Endothelial cell of umbilical vein (primary cell): ENCODE measurements at places on chromosomes 2 and 18.
A peak's percentile ranks its signal among the peaks of the same experiment; 100 is the strongest.

DNA sequence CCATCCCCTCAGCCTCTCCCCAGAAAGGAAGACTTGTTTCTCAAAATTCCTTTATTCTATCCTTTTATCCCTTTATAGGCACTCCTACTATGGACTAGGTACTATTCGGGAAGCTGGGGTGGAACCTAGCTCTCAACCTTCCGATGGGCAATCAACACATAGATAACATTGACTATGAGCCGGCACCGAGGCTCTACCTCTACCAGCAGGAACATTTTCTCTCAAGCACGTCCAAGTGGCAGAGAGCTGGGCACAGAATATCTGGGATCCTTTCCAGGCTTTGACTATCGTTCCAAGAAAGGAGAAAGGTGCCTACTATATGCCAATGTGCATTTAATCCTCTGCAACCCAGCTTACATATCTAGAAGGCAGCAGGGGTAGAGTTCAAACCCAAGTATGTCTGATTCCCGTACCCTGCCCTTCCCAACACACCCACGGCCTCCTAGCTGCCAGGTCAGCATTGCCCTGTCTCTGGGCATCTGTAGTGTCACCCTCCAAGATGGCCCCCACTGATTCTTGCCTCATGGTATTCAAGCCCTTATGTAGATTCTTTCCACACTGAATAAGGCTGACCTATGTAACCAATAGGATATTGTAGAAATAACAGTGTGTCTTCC lies 28.3 kb downstream of the TNS1 start:
- no peak for DNase-seq

GRCh38 chr2:96773922-96774321 lies 13.2 kb downstream of the CNNM4 start:
- DNase-seq: no peak

DNA sequence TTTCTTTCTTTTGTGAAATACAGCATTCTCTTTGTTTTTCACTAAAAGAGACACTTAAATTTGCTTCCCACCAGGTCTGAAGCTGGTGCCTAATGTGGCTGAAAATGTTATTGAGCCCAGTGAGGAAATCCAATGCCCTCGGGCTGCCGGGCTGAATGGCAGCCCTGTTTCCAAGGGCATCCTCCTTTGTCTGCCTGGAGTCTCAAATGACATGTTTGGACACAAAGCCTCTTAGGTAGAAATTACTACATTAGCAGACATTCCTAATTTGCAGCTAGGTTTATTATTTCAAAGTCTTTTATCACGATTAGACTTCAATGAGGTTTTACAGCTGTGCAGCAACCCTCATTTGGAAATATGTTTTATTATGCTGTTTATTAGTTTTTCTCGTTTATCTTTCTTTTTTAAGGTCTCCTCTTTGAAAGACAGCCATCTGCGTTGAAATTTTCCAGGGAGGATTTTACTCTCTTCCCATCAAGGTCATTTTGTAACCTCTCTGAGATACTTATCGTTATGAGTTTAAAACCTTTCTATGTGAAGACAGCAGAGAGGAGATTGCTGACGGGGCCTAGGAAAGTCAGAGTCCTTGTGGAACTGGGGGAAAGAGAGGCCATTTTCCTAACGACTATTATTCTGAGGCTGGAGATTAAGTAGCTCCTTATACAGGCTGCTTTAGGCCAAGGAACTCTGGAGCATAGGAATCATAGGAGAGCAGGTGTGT lies 59.0 kb upstream of the ZNF532 start:
- no peak for DNase-seq

GRCh38 chr2:152115952-152116351 lies 17.1 kb upstream of the CACNB4 start:
- DNase-seq: no peak

GRCh38 chr2:127932199-127932876 lies 46.6 kb upstream of the AMMECR1L start:
- peak; percentile 12 for DNase-seq

GRCh38 chr2:42840760-42841159 lies 48.4 kb upstream of the HAAO start:
- no peak for DNase-seq

- no peak for DNase-seq
Measured at GRCh38 chr2:158042666-158043065, 59.0 kb upstream of the UPP2 start.

DNA sequence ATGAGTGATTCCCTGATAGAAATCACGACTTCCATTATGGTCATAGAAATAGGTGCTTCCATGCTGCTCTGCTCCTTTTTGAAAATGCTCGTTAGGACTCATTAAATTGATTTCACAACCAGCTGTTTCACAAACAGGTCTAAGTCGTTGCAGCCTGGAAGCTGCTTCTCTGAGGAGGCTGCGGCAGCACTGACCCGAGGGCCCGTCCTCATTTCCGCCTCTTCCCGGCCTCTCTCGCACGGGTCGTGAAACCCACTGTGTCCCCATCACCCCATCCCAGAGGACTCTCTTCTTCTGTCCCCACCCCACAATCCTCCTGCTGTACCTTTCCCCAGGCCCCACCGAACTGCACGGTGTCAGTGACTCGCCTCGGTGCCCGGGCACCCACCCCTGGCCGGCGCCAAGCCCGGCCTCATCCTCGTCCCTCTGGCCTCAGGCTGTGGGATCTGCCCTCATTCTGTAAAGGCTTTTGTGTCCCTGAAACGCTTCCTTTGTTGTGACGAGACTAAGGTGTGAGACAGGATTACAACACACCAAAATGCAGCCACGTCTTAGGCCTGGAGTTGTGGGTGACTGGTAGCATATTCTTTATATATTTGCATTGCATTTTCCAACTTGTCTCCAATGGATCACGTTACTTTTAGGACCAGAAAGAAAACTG lies 112.7 kb upstream of the CTDP1 start:
- DNase-seq: no peak

- no peak for DNase-seq
Measured at GRCh38 chr2:66433695-66433944, 1.3 kb upstream of the MEIS1 start.

DNA sequence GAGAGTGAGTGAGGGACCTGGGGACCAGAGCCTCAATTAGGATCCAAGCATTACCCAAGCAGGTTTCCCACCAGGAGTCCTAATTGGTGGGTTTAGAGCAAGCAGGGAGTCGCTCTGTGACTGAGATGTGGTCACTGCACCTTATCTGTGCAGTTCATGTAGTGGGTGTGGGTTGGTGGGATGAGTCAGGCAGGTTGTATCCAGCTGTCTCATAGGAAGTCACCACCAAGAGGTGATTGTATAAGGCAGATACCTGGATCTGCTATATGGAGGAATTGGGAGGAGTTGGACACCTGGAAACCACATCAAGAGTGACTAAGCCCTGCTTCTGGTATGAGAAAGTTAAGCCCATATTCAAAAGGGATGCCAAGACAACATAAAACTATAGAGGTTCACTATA lies 106.8 kb downstream of the ARHGAP28 start:
- DNase-seq: no peak

GRCh38 chr2:30147715-30148610 lies 1.2 kb downstream of the YPEL5 start:
- peak; percentile 70 for DNase-seq

GRCh38 chr2:10863837-10864236 lies 47.9 kb upstream of the KCNF1 start:
- DNase-seq: no peak

DNA sequence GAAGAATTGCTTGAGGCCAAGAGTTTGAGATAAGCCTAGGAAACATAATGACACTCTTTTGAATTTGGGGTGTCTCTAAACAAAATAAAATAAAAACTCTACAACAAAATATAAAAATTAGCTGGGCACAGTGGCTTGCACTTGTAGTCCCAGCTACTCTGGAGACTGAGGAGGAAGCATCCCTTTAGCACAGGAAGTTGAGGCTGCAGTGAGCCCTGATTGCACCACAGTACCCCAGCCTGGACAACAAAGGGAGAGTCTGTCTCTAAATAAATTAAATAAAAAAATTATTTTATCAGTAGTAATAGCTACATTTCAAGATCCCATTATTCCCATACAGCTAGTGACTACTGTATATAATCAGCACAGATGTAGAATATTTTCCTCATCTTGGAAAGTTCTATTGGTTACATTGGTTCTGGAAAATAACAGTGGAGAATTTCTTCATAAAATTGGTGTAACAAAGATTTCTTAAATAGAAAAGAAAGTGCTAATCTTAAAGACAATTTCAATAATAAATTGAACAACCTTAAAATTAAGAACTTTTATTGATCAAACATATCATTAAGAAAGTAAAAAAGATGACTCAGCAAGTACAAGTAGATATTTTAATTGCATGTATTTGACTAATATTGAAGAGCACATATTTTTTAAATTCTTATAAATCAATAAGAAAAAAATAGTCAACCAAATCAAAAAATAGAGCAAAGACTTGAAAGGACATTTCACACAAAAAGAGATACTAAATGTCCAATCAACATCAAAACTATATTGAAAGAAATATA lies 90.4 kb upstream of the KYNU start:
- no peak for DNase-seq

GRCh38 chr2:12737297-12737696 lies 20.6 kb downstream of the TRIB2 start:
- DNase-seq: no peak

DNA sequence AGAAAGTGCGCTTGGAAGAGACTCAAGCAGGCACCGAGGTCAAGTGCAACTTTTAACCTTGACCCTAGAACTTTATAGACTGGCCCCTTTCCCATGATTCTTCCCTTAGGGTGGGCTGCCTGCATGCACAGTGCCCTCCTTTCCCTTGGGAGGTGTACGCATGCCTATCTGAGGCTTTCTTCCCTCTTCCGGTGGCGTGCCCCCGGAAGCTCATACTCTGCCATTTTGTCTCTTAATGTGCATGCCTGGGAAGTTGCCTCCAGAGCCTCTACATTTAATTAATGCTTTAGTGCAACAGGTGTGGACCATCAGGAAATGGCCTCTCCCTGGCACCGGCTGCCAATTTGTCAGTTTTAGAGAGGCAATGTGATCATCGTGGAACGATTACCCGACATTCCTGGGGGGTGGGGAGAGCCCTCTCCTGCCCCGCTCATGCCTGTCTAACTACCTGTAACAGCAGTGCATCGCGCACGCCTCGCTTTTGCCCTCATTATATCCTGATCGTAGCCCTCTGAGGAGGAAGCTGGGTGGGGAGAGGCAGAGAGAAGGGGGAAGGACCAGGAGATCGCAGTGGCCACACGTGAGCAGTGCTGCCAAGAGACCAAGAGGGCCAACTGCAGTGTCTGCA lies 194.8 kb downstream of the TFCP2L1 start:
- DNase-seq: no peak

GRCh38 chr2:222769446-222769845 lies 91.4 kb upstream of the ACSL3 start:
- DNase-seq: no peak

GRCh38 chr2:28716265-28716865 lies 35.3 kb upstream of the PPP1CB start:
- peak; percentile 88 for DNase-seq

GRCh38 chr18:7511106-7511505 lies 56.0 kb upstream of the PTPRM start:
- DNase-seq: no peak
